ENCODE measurements at places on chromosomes 2 and 18. TPM values are rescaled to one million over a fixed set of nuclear protein-coding genes. Genes with fewer than 3 reads are reported as not detected.

Gene HOXD3
- not detected for total RNA-seq

Gene B4GALT6
- 7.7 TPM for total RNA-seq

Gene MAP3K19
- not detected for total RNA-seq

Gene RTTN
- total RNA-seq = 54.4 TPM

Gene SH3BP4
- total RNA-seq = 40.7 TPM

Gene COL4A3
- not detected for total RNA-seq

Gene RGPD4
- total RNA-seq = not detected

Gene NEURL3
- not detected for total RNA-seq

Gene C2orf15
- 2.3 TPM for total RNA-seq

Gene CCDC150
- total RNA-seq = 1.4 TPM

Gene HES6
- total RNA-seq = 8.4 TPM

Gene MERTK
- not detected for total RNA-seq

Gene XDH
- total RNA-seq = 87.8 TPM

Gene GAL3ST2
- not detected for total RNA-seq

Gene MFSD2B
- total RNA-seq = not detected

Gene CHRNG
- total RNA-seq = not detected

Gene PDCL3
- total RNA-seq = 20.2 TPM

Gene PIEZO2
- total RNA-seq = not detected

Gene KCNG2
- not detected for total RNA-seq

Gene DNAJC10
- total RNA-seq = 113 TPM

Gene YWHAQ
- total RNA-seq = 292 TPM

Gene ALPG
- not detected for total RNA-seq

Gene CYS1
- total RNA-seq = 1.3 TPM

Gene HOXD13
- total RNA-seq = not detected

Gene RBBP8
- total RNA-seq = 127 TPM

Gene TEX44
- total RNA-seq = not detected

Gene SEPTIN10
- total RNA-seq = 61.2 TPM

Gene BOLL
- total RNA-seq = not detected

Gene PLGLB2
- 4.1 TPM for total RNA-seq

Gene NGEF
- total RNA-seq = 0.04 TPM

Gene PRKAG3
- total RNA-seq = not detected

Gene LHCGR
- total RNA-seq = not detected

Gene MAPK4
- total RNA-seq = not detected
